ENCODE measurements at places on chromosomes 7 and 10.

DNA sequence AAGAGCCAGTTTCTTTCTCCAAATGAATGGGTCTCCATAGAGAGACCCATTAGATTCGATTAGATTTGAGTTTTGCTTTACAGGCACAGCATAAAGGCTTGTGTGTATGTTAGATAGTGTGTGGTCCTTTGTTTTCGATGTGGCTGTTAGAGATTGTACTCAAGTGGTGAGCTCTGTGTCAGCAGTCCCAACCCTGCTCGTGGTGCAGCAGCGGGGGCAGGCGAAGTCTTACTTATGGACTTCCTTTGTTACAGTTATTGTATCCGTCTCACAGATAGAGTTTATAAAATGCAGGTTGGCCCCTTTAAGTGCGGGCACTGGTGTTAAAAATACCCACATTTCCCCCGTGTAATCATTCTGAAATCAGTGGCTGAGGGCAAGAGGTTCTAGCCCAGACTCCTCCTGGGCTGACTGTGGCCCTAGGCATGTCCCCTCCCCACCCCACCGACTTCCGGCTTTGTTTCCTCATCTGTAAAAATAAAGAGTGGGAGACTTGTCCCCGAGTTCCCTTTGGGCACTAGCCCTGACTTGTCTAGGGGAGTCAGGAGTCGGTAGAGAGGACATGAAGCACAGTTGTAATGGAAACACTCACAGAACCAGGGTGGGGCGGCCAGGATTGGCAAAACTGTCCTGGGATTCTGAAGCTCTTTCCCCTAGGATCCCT is 28.6 kb downstream of the MTURN start:
- no peak for DNase-seq

DNA sequence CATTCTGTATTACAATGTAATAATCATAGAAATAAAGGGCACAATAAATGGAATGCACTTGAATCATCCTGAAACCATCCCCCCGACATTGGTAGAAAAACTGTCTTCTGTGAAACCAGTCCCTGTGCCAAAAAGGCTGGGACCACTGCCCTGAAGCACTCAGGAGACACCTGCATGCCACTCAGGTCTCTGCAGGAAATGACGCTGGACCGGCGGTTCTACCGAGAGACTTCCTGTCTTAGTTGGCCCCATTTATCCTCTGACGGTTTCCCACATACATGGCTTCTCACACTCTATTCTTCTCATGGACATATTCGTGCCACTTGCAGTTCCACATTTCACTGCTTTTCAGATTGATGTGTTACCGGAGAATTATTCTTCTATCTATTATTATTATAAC is 617.5 kb downstream of the SDK1 start:
- DNase-seq, result no peak

DNA sequence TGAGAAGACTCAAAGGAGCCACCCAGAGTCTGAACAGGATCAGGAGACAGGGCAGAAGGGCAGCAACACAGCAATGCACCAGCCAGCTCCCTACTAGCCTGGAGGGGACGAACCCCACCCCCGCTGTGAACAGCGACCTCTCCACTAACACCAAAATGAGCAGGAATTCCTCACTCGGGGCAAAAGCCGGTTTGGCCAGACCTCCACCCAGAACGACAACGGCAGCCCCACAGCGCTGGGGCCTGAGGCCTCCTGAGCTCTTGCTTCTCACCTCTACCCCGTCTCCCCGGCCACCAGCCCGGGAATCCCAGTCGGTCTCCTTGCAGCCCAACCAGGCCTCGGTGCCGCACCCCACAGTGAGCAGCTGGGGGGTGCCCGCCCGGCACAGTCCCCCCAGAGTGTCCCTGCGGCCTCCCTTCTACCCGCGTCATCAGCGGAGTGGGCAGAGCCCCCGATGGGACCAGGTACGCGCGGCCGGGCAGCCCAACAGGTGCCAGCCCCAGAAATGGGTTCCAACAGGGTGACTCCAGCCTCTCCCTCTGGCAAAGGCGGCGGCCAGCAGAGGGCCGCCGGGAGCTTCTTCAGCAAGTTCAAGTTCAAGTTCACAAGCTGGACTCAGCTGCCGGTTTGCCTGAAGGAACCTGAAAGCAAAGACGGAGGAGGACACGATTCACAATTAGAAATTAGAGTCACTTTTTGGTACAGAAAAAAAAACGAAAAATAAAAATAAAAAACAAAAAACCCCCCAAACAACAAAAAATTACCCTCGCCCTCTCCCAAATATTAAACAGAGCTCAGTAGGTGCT is 129.0 kb downstream of the MARCHF5 start:
- DNase-seq, result no peak

- no peak for DNase-seq
These were observed 36.0 kb upstream of the RSU1 start for GRCh38 chr10:16853201-16853600.

DNA sequence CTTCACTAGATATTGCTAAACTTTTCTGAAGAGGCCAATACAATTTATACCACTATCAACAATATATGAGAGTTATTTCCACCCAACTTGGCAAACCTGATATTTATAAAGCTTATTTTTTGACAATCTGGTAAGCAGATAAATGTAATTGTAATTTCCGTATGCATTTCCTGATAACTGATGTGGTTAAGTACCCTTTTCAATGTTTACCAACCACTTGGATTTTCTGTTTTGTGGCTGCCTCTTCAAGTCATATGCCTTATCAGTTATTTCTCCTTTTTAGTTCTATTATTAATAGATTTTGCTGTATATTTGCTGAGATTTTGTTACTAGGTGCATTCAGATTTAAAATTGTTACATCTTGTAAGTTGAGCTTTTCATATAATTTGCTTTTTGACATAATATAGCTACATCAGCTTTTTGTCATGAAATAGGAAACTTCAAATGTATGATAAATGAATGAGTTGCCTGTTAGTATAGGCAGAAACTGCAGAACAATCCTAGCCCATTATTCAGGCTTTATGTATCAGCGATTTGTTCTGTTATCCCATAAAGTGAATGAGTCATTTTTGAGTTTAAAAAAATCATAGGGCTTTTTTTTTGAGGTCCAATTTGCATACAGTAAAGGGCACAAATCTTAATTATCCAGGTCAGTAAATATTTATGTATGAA is 11.5 kb downstream of the SGPL1 start:
- DNase-seq, result no peak

GRCh38 chr10:130345728-130346127 is 209.5 kb downstream of the GLRX3 start:
- DNase-seq, result no peak

GRCh38 chr10:30365278-30365677 is 16.2 kb upstream of the MTPAP start:
- DNase-seq, result no peak

DNA sequence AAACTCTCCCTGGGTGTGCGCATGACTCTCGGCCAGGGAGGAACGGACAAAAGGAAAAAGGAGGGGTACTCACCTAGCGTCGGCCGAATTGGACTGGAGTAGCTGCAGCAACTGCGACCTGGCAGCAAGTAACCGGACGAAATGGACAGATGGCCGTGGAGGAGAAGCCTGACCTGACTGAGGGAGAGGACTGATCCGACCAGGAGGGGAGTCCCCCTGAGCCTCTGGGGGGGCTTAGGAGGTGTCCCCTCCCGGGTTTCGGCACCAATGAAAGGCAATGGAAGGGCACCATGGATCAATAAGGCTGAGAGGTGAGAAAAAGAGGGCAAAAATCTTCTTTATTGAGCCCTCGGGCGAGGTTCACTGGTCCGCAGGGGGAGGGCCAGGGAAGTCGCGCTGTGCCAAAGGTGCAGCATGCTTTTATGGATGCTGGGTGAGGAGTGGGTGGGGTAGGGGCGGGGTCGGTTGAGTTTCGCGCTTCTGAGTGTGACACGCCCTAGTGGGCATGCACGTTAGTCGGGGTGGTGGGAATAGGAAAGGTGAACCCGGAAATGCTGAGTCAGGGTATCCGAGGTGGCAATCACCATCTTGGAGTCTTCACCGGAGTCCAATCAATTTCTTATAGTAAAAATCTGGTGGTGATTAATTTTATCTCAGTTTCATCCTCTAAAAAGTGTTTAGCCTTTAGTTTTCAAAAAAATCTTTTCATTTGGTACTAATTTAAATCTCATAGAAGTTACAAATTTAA is 638.5 kb upstream of the DPP6 start:
- DNase-seq, result no peak

- DNase-seq, result no peak
These were observed 634.2 kb upstream of the COBL start for GRCh38 chr7:51950813-51951212.

DNA sequence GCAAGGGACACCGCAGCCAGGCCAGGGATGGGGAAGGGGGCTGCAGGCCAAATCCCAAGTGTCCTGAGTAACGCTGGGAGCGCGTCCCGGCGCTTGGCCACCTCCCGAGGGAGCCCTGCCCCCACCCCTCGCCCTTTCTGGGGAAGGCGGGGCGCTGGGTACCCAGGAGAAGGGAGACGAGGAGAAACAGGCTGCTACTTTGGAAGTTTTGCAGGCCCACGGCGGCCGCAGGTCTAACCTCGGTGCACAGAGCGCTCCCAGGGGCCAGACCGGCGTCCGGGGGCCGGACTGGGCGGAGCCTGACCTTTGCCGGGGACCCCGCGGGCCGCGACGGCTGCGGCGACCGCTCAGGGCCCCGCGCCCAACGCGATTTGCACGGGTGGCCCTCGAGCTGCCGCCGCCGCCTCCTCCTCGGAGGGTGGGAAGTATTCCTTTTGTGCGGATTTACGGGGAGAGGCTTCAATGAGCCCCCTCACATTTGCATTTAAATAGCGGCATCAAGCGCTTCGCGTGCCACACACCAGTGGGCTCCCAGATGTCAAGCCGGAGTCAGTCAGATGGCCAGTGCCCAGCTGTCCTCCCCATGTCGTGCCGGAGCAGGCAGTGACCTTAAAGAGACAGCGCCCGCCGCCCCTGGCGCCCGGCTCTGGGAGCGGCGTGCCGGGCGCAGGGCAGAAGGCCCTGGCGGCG is 3.0 kb upstream of the EBF3 start:
- DNase-seq, result no peak

GRCh38 chr7:144854839-144855424 is 19.1 kb upstream of the TPK1 start:
- DNase-seq, result peak; percentile 45

DNA sequence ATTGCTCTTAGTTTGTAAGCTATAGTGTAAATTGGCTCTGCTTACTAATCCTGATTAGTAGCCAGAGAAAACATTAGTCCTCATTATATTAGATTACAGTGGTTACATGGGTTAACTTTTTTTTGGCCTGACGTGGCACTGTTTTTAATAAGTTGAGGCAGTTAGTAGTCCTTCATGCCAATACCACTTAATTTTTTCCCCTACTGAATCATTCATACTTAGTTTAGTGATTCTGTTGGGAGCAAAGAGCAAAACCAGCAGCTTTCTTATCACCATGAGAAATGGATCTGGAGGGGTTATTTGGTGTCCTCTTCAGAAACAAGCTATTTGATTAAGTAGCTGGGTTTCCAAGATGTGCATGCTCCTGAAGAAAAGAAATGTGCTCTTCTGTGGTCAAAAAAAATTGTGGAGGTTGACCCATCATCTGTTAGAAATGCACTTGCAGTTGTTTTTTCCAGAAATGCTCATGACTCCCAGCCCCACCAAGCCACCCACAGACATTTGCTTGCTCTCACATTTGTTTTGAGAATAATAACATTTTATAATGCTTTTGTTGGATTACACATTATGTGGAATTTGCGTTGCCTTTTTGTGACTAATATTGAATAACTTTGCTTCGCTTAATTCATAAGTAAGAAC is 258.5 kb downstream of the HDAC9 start:
- DNase-seq, result no peak

- no peak for DNase-seq
These were observed 23.0 kb upstream of the TRIL start for GRCh38 chr7:28981161-28981465.

DNA sequence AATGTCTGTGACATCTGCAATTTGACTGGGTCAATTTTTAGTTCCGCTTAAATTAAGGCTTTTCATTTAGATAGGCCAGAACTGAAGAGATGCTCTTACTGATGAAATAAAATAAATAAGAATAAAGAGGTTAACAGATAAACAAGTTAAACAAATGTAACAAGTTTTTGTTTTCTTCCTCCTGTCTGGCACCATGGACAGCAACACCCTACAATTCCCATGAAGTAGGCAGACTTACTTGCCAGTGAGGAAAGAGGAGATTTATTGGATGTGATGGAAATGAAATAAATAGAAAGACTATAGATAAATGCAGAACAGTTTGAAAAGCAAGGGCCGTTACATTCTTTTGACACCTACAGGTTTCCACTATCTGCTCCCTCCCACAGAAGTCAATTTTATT is 118.5 kb downstream of the AMPH start:
- no peak for DNase-seq

DNA sequence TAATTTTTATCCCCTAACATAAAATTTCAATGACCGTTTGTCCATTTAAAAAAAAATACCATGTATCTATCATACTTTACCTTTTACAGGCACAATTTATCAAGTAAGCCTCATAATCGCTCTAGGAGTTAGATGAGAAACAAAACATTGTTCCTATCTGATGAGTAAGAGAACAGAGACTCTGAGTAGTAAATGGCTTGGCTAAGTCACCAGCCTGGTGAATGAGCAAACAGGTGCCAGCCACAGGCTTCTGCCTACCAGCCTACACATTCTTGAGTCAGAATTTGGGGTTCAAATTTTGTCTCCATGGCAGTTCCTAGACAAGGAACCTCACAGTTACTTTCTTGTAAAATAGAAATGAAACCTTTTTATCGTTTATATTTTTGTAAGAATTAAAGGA is 235.4 kb downstream of the HGF start:
- DNase-seq, result no peak

DNA sequence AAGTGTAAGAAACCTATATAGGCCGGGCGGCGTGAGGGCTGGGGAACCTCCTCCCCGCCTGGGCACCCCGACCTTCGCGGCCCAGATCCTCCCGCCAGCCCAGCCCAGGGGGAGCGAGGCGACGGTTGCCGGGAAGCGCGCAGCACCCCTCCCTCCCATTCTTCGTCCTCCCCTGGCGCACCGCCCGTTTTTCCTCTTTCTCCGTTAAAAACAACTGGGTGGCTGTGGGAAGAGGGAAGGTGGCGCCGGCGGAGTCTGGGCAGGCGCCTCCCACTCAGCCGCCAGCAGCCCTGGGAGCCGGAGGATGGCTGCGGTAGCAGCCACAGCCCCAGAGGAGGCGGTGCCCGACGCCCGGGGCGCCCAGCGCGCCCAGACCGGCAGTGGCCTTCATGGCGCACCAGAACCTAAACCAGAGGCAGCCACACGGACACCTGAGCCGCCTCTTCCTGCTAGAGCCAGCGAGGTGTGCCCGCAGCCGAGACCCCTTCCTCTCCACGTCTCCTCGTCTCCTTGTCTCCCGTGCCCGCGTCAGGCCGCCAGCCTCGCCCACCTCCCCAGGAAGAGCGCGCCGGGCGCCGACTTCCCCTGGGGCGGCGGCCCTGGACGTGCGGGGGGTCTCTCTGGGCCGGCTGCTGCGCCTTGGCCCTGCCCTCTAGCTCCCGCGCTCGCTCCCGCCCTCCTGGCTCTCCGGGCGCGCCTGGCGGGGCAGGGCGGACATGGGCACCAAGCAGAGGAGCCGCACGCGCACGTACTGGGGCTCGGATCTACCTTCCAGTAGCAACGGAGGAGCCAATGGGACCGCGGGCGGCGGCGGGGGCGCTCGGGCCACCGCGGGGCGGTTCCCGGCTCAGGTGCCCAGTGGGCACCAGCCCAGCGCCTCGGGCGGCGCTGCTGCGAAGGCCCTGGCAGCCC is 32.8 kb upstream of the SFTPD start:
- peak; percentile 25 for DNase-seq

GRCh38 chr7:55438085-55438756 is 73.1 kb downstream of the LANCL2 start:
- DNase-seq, result no peak

Data from SK-N-DZ (cell line).